ENCODE measurements at places on chromosomes 3 and 15.

DNA sequence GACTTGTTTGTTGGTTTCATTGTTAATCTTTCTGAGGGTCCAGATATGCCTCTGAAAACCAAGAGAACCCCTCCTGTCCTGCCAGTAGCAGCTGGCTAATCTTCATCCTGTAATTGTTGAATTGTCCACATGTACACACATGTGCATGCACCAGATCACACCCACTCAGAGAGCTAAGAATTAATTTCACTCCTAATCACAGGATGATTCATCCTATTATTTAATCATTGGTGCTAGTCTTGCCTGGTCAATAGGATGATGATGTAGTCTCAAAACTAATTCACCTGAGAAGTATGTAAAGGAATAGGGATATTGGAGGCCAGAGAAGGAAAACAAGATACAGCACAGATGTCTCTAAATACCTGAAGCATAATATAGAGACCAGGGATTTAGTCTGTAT is 7.8 kb upstream of the AHSG start:
- DNase-seq, result no peak

- no peak for DNase-seq
Observed at GRCh38 chr15:20407553-20407952, 134.0 kb downstream of the GOLGA6L6 start.

- DNase-seq, result no peak
Observed at GRCh38 chr3:139588450-139588849, 48.9 kb upstream of the RBP1 start.

DNA sequence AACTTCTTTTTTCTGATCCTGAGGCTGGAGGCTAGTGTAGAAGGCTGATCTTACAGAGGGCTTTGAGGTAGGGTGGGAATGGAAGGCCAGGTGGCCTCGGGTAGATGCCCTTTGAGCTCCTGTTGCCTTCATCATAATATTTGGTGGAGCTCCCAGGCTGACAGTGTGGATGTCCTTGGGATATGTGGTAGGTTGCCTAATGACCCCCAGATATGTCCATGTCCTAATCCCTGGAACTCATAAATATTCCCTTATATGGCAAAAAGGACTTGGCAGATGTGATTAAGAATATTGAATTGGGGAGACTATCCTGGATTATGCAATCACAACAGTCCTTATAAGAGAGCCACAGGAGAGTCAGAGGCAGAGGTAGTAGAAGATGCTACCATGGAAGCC is 5.5 kb downstream of the ADAMTSL3 start:
- DNase-seq, result no peak

GRCh38 chr15:68318931-68319909 is 41.7 kb downstream of the FEM1B start:
- DNase-seq, result no peak

Measured in stimulated activated CD4-positive, alpha-beta T cell treated with anti-CD3 and anti-CD28 coated beads, Interleukin-15, amount 100 ng/mL, for 1 hour (primary cell).